ENCODE measurements at places on chromosomes 5 and 9.

- no peak for DNase-seq
Measured at GRCh38 chr5:1197876-1198666, 3.3 kb upstream of the SLC6A19 start.

- no peak for DNase-seq
Measured at GRCh38 chr9:25700430-25700829, 22.2 kb upstream of the TUSC1 start.

DNA sequence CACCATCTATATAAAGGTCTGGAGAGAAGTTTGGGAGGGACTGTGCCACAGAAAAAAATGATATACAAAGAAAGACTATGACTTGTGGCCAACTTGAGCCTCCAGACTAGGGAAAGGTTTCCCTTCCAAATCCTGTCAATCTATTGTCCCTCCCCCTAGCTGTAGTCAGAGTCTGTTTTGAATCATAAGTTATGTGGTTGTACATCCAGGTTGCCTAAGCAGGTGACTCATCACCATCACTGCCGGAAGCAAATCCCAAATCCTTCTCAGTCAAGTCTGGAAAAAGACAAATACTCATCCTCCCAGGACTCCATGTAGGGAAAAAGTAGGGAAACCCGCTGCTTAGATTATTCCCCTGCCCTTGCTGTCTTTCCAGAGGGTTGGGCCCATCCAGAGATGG, 235.7 kb downstream of the CDK5RAP2 start:
- peak; percentile 47 for DNase-seq

- DNase-seq = peak; percentile 86
Measured at GRCh38 chr5:88785746-88786565, 97.0 kb downstream of the MEF2C start.

GRCh38 chr5:64149268-64149667, 16.4 kb upstream of the RNF180 start:
- DNase-seq = no peak

DNA sequence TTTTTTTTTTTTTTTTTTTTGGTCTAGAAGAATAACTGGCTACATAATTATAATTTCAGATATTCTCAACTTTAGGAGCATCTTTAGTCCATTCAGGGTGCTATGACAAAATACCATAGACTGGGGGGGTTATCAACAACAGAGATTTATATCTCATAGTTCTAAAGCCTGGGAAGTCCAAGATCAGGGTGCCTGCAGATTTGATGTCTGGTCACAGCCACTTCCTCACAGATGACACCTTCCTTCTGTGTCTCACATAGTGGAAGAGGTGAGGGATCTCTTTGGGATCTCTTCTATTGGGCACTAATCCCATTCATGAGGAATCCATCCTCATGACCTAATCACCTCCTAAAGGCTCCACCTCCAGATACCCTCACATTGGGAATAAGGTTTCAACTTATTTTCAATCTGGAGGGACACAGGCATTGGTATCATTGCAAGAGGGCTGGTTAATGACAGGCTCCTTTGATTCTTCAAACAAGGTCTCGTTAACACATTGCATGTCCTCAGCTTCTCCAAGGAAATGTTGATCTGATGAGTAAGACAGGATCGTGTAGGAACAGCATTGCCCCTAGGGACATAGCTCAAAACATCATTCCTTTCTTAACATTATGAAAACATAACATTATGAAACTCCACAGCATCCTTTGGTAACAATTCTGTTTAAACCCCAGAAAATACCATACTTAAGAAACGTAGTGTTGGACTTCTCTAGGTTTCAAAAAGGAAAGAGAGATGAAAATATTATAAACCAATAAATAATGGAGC, 372.4 kb downstream of the SEMA5A start:
- no peak for DNase-seq

DNA sequence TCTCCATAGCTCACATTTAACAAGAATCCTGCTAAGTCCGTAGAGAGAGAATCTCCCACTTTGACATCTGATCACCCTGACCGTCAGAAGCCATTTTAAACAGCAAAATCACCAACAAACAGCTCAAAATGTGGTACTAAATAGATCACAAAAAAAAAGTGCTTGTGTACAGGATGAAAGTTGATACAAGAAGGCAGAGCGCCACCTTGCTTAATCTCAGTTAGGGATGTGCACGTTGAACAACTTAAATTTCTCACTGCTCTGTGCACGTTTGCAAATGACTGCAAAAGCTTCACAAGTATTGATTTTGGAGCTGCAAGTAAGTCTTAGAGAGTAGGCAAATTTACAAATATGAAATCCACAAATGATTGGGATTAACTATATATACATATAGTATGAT, 63.1 kb upstream of the NREP start:
- DNase-seq = no peak

DNA sequence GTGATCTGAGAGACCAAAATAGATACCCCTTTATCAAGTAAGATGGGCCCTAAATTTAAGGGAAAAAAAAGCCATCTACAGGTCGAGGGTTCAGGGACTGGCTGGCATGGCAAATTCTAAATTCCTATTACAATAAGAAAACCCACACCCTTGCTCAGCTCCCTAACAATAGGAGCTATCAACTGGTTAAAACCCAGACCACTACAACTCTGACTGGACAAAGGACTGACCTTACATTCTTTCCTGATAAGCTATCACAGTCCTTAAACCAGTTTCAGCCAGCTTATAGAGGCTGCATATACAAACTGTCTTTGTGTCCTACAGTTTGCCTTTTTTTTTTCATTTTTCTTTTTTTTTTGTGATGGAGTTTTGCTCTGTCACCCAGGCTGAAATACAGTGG, 803.6 kb downstream of the NR2F1-AS1 start:
- DNase-seq = no peak

GRCh38 chr5:158707534-158707933, 392.2 kb downstream of the EBF1 start:
- DNase-seq = no peak

DNA sequence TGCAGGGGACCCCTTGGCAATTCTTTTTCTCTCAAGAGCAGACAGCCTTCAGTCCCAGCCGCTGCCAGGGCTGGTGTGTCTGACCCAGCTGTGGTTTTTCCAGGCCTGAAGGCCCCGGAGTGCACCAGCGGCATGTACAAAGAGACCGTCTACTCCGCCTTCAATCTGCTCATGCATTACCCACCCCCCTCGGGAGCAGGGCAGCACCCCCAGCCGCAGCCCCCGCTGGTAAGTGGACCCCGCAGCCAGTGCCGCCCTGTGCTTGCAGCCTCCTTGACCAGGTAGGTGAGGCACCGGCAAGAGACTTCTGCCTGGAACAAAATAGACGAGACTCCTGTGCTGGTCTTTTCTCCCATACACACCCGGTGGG, 1.3 kb downstream of the TCF7 start:
- DNase-seq = no peak

DNA sequence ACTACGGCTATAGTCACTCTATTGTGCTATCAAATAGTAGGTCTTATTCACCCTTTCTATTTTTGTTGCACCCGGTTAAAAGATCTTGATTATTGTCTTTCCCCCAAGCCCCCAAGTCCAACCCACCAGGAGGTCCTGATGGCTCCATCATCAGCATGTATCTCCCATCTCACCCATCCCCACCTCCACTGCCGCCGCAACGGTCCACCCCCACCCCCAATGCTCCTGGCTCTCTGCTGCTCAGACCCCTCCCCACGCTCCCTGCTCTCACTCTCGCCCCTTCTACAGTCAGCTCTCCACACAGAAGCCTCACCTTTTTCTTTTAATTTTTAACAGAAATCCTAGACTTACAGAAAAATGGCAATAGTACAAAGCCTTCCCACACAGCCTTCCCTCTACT, 51.5 kb upstream of the SH3PXD2B start:
- DNase-seq = no peak

DNA sequence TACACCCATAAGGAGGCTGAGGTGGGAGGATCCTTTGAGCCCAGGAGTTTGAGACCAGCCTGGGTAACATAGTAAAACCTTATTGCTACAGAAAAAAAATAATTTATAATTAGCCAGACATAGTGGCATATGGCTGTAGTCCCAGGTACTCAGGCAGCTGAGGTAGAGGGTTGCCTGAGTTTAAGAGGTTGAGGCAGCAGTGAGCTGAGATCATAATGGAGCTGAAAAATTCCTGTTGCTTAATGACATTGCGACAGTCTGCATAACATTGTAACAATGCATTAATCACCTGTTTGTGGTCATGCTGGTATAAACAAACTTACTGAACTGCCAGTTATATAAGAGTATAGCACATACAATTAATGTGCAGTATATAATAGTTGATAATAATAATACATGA, 214.2 kb downstream of the TRIM32 start:
- DNase-seq = no peak

GRCh38 chr5:76874088-76874581, 24.3 kb downstream of the S100Z start:
- DNase-seq = no peak

DNA sequence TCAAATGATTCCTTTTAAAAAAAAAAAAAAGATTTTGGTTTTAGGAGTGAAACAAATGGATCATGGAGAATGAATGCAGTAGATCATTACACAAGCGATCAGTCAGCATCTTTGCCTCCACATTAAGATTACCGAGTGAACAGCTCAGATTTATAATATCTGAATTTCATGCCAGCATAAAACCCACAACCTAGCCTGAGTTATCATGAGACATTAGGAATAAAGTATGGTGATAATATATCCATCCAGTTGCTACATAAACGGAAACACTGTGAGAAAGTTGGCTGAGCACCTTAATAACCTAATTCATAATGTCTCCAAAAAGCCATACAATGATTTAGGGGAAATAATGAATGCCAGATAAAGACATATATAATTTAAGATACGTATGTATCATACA, 553.1 kb upstream of the TUSC1 start:
- DNase-seq = no peak

- no peak for DNase-seq
Measured at GRCh38 chr9:23674016-23674585, 151.9 kb downstream of the ELAVL2 start.

DNA sequence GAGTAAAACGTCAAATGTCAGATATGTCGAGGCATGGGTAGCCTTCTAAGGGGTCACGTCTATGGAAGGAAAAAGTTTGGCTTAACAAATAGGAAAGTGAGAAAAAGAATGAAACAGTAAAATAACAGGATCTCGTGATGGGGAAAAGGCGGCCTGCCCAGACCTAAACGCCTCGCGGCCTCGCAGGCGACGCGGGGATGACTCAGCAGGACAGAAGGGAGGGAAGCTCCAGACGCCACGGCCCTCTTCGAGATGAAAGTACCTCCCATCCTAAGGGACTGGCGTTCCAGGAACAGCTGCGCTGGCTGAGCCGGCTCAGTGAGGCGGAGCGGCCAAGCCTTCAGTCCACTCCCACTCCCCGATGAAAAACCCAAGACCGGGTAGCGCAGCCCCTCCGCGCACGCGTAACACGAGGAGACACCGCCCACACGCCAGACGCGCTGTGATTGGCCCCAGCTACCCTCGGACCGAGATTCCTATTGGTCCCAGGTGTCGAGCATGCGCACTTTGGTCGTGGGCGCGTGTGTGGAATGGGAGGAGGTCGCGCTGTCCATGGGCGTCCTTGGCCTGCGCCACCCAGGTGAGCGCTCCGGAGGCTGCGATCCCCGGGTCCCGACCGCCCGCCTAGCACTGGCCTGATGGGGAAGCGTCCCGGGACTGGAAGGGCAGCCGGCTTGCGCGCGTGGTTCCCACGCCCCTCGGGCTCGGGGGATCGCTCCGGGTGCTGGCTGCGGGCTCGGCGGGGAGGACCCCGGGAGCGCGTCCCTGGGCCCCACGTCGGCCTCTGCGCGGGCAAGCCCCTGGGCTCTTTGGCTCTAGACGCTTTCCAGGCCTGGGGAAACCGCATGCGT, 588.5 kb downstream of the MTRR start:
- peak; percentile 94 for DNase-seq

DNA sequence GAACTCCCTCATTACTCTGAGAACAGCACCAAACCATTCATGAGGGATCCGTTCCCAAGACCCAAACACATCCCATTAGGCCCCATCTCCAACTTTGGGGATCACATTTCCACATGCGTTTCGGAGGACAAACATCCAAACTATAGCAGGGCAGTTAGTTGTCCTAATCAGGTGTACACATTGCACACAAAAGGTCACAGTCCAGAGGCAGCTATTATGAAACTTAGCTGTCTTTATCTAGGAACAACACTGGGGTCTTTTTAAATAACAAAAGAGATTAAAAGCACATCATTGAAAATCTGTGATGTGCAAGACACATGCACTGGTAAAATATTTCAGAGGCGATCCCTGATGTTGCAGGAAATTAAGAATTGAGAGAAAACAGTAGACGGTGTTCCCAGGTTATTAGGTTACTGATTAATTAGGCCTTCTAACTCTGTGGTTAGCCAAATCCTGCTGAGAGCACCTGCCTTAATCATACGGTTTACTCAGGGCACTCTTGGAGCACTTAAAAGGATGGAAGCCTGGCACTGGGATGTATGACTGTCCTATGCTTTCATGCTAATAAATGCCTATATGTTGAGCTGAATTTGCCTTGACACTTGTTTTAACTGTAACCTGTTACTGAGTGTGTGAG, 1574.5 kb upstream of the WWC1 start:
- no peak for DNase-seq

GRCh38 chr9:37100741-37101140, 19.6 kb upstream of the ZCCHC7 start:
- no peak for DNase-seq

- DNase-seq = no peak
Measured at GRCh38 chr9:70485273-70485858, 70.9 kb upstream of the KLF9 start.

GRCh38 chr5:10655161-10655971, 91.5 kb downstream of the ANKRD33B start:
- DNase-seq = no peak

- DNase-seq = no peak
Measured at GRCh38 chr5:87877023-87877422, 391.6 kb downstream of the TMEM161B start.

GRCh38 chr9:12863618-12864017, 88.8 kb downstream of the LURAP1L start:
- no peak for DNase-seq

DNA sequence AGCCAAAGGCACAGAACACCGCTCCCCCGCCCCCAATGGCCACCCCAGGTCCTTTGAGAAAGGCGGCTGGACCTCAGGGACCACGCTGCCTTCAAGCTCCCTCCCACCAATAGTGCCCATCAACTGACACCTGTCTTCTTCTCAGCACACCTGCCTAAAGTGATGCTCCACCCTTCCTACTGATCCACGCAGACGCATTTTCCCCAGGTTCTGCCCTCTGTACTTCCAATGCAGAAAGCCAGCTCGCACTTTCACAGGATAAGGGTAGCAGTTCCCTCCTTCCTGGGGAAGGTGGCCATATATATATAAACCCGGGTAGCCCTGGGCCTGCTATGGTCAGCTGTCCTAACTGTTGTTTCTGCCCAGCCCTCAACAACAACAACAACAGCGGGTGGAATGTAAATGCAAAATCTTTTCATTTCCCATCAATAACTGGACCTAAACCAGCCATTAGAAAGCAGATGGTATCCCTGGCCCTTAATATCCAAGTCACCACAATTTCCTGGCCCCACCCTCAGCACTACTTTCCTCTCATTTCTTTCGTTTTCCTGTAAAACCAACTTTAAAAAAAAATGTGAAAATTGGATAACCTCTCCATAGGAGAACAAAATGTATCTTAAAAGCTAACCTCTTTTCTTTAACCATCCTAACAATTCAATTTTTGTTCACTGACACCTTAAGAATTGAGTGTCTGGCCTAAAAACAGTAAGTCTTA, 1.7 kb downstream of the GOLM1 start:
- no peak for DNase-seq

- DNase-seq = peak; percentile 3
Measured at GRCh38 chr9:68446836-68447235, 90.4 kb downstream of the PGM5 start.

- no peak for DNase-seq
Measured at GRCh38 chr5:135461481-135462151, 9.5 kb upstream of the TIFAB start.
